Tibial artery (tissue), 4 donors: ENCODE measurements at places on chromosomes 5 and 9.

- DNase-seq, result no peak
Observed at GRCh38 chr5:39459907-39460306, 35.1 kb upstream of the DAB2 start.

DNA sequence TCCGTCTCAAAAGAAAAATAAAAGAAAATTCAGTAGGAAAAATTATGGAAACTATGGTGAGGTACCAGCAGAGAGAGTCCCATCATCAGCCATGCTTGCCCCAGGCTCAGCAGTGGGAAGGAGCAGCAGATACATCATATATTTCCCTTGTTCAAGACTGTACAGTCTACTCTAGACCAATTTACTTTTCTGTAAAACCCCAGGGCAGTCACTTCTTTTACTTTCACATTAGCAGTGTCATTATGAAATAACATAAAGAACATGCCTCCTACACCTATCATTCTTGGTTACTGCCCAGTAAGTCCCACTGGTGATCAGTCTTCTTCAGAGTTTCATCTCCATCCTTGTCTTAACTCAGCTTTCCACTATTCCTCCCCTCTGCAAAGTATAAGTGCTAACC is 1145.0 kb downstream of the MAT2B start:
- no peak for DNase-seq

DNA sequence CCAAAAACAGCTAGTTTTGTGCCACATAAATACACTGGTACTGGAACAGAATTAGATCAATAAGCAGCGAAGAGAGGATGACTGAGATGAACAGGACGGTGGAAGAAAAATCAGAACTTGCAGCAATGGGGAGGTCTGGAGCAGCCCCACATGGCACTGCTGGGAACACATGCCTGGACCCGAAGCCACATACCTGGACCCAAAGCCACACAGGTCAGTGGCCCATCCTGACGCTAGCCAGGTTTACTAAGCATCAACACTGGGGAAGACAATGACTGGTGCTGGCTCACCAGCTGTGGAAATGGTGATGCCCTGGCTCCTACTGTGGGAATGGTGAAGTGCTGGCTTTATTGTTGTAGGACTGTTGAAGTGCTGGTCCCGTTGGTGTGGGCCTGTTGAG is 139.7 kb upstream of the IRX4 start:
- DNase-seq, result no peak

GRCh38 chr9:18331808-18332209 is 142.1 kb upstream of the ADAMTSL1 start:
- no peak for DNase-seq

GRCh38 chr5:142017832-142018427 is 5.1 kb upstream of the GNPDA1 start:
- DNase-seq, result no peak

DNA sequence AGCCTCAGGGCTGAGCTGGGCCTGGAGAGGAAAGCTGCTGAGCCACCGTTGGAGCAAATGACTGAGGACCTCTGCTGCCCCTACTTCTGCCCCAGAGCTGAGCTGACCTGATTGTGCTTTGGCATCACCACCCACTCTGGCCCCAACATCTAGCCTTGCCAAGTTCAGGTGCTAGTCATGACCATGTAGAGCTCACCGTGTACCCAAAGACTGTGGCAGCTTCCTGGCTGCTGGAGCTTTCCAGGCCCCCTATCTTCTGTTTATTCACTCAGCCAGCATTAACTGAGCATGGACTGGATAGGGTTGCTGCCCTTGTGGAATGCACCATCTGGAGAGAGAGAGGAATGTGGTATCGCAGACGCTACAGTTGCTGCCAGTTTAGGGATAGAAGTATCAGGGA is 49.1 kb downstream of the JADE2 start:
- no peak for DNase-seq

DNA sequence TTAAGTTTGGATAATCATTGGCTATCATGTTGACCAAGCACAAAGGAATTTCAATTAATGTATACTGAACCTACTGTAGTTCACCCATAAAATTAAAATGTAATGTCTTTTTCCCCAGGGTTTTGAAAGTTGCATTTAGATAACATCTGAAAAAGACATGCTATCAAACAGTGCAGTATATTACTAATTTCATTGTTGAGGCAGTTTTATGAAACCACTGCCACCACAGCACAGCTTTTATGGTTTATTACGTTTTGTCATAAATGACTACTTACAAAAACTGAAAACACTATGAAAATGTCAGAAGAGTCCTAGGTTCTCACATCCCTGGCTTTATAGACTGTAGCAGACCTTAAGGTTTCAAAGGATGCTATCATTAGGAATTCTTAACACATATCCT is 32.0 kb upstream of the HAPLN1 start:
- DNase-seq, result no peak
